ENCODE measurements at places on chromosomes 2 and 18.
A peak's percentile ranks its signal among the peaks of the same experiment; 100 is the strongest.

DNA sequence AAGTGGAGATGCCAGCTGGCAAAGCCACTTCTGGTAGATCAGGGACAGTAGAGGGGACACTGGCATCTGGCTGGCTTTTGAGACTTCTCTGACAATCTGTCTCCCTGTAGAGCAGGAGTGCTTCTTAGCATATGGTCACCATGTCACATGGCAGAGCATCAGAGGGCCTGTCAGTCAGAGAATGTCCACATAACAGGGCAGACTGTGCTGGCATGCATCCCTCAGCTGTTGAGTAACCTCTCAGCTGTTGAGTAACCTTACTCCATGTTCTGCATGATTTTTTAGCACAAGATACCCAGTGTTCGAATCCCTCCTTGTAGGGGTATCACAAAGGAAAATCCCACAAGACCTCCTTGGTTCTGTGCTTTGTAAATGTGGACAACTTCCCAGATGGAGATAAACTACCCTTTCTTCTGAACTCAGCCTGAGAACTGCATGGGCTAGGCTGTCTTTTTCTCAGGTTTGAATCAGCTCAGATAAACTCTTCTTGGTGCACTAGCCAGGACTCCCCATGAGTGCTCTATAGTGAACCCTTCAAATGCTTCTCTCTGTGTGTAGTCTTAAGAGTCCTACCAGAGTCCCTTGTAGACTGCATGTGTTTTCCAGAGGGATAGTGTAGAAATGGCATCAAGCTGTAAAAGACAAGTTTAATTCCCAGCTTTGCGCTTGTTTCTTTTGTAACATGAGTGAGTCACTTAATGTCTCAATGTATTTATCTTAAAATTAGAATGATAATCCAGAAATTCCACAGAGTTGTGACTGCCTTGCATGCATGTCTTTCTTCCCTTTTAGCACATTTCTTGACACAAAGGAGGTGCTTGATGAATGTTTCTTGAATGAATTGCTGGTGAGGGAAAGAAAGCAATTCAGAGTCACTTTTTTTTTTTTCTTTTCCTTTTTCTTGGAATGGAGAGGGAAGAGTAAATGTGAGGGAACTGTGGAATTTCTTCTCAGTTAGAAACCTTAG, 442.3 kb upstream of the HNMT start:
- DNase-seq, result no peak

GRCh38 chr2:223644136-223644535, 42.0 kb upstream of the SCG2 start:
- no peak for DNase-seq

DNA sequence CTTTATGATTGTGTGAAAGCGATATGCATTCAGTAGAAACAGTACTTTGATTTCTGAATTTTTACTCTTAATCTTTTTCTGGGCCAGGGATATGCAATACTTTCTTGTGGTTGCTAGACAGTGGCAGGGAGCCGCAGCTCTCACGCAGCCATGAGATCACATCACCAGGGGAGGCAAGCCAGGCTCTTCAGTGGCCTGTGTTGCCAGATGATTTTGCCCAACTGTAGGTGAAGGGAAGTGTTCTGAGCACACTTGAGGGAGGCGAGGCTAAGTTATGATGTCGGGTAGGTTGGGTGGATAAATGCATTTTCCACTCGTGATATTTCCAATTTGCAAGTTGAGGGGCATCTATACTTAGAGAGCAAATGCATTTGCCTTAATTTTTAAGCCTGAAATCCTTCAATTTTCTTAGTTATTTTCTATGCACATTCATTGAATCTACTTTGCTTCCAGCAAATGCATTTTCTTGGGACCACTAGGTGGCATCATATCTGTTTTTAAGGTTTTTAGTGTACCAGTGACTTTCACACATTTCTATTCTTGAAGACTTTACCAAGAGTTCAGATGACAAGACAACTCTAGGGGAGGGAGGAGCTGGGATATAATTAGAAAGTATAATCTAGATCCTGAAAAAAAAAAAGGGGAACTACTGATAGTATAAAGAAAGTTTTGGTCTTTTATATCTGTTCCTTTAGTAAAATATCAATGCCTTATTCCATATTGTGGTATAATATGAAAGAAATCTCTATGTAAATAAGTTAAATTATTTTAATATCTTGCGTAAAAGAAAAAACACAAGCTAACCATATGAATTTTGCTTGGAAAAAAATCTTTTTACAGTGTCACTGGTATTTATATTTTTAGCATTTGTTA, 643.3 kb downstream of the SOCS6 start:
- DNase-seq, result peak; percentile 27

DNA sequence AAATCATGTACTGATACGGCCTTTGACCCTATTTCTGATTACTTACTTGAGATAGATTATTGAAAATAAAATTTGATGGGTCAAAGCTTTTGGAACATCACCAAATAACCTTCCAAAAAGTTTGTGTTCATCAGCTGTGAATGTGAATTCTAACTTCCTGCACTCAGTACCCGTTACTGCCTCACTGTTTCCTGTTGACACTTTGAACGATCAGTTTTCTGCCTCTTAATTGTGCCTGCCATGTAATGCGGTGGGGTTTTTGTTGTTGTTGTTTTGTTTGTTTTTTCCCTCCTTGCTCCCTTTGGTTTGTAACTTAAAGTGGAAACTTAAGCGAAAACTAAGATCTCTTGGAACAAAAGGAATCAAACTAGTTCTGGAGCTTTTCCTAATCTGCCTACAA, 18.9 kb downstream of the ATG16L1 start:
- DNase-seq, result no peak

DNA sequence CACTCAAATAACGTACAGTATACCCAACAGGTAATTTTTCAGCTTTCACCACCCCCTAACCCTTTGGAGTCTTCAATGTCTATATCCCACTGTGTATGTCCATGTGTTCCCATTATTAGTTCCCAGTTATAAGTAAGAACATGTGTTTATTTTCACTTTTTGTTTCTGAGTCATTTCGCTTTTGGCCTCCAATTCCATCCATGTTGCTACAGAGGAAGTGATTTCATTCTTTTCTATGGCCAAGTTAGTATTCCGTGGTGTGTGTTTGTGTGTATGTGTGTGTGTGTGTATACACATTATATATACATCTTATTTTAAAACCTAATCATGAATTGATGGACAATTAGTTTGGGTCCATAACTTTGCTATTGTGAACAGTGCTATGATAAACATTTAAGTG, 464.4 kb downstream of the CMPK2 start:
- peak; percentile 12 for DNase-seq

GRCh38 chr18:13527730-13528129, 198.6 kb downstream of the FAM210A start:
- no peak for DNase-seq

GRCh38 chr18:79834834-79835233, 37.1 kb downstream of the KCNG2 start:
- DNase-seq, result no peak

GRCh38 chr2:230160112-230160660, 59.6 kb downstream of the SP110 start:
- peak; percentile 44 for DNase-seq

GRCh38 chr2:224163566-224164307, 124.7 kb upstream of the SERPINE2 start:
- DNase-seq, result peak; percentile 27

- DNase-seq, result no peak
These were observed 1.8 kb upstream of the CPO start for GRCh38 chr2:206937555-206937954.

GRCh38 chr2:191171286-191171685, 20.5 kb upstream of the STAT4 start:
- DNase-seq, result no peak

GRCh38 chr2:169714699-169715098, 18.9 kb upstream of the KLHL23 start:
- DNase-seq, result peak; percentile 20

DNA sequence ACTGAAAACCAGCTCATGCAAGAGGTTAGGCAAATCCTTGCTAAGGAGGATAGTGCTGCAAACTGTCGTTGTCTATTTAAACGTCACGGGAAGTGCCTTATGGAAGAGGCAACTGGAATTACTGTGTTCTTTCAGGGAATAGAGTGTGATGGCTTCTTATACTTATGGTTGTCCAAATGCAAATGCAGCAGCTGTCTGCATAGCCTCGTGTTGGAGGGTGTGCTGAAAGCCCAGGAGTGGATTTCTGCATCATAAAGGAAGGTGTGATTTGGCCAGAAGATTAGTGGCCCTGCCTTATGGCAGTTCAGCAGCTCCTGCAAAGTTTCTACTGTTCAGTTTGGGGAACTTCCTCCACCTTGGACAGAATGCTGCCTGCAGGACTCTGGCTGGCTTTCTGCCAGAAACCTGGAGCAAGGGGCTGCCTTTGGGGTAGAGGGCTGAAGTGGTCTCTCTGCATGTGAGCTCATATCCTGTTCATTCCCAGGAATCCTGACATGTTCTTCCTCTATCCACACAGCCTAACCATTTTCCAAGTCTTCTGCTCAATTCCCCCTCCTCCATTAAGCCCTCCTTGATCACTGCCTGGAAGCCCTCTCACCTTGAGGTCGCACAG, 321.2 kb upstream of the CXCR4 start:
- no peak for DNase-seq

- no peak for DNase-seq
These were observed 23.2 kb upstream of the GREB1L start for GRCh38 chr18:21218862-21219261.

DNA sequence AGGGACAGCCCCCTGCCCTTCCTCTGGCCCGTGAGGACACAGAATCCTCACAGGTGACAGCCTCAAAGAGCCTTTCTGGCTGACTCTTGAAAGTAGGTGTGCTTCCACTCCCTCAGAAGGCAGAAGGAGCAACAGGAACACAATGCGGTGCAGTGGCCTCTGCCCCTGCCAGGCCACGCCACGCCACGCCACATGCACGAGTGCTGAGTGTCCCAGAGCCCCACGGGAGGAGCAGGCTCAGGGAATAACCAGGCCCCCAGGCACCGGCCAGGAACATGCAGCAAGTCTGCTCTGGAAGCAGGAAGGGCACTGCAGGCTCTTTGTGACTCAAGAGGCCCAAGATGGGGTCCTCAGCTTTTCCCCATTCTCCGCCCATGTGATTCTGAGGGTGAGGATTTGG, 18.1 kb upstream of the CCDC74B start:
- DNase-seq, result no peak

- no peak for DNase-seq
These were observed 1072.3 kb downstream of the LRP1B start for GRCh38 chr2:141058556-141058955.

- peak; percentile 31 for DNase-seq
These were observed 2.4 kb downstream of the EN1 start for GRCh38 chr2:118845005-118845521.

DNA sequence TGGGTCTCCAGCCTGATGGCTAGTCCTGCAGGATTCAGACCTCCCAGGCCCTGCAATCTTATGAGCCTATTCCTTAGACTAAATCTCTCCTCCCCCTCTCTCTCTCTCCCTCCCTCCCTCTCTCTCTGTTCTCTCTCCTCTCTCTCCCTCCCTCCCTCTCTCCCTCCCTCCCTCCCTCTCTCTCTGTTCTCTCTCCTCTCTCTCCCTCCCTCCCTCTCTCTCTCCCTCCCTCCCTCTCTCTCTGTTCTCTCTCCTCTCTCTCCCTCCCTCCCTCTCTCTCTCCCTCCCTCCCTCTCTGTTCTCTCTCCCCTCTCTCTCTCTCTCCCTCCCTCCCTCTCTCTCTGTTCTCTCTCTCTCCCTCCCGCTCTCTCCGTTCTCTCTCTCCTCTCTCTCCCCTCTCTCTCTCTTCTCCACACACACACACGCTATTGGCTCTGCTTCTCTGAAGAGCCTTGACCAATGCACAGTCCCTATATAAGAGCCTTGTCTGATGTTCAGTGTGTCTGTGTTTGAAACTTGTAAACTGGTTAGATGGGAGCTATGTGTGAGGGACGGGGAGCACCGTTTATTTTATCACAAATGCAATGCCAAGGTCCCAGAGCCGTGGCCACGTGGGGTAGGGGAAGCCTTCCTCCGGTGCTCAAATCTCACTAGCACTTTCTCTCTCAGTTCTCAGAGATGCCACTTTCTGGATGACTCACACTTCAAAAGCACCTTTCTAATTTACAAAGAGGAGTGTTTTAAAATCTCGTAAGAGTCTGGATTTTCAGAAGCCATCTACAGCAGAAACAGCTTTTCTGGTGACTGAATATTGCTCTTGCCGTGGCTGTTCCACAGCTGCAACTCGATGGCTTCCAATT, 9.4 kb upstream of the PRLH start:
- no peak for DNase-seq

DNA sequence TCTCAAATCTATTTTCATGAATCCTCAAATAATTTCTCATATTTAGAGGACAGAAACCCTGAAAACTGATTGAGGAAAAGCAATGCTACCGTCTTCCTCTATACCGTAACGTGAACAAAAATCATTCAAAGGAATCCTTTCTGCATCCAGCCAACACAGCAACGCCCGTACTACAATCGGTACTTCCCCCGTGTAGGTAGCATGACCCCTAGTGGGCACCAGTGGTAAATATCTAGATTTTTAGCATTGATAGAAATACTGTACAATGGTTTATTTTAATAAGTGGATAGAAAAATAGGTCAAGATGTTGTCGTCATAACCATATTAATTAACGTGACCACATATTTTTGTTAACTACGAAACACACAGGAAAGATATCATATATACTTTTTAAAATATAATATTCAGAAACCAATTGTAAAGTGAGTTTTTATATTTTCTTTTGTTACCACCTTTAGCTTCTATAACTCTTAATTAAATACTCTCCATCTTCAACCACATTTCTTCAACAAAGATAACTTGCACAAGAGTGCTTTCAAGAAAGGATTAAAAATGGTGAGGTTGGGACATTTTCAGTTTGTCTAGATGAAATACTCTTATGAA, 194.1 kb downstream of the SS18 start:
- peak; percentile 62 for DNase-seq

- peak; percentile 22 for DNase-seq
These were observed 14.6 kb upstream of the NT5DC4 start for GRCh38 chr2:112706170-112706664.

DNA sequence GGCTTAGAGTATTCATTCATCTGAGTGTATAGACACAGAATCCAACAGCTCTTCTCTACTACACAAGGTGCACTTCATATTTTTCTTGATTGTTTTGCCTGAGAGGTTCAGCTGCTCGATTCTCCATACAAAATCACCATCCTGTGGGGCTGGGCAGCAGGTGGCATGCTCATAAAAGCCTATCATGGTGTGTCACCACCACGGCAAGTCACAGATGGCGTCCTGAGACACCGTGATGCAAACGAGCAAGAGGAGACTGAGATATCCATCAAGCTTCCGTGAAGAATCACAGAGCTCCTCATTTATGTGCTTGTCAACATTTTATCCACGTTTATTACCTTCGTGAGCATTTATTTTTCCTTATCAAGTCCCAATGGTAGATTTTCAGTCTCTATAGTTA, 22.4 kb upstream of the NRP2 start:
- no peak for DNase-seq

- DNase-seq, result no peak
These were observed 149.4 kb upstream of the EPAS1 start for GRCh38 chr2:46147626-46148368.

- peak; percentile 64 for DNase-seq
These were observed 57.6 kb downstream of the SFXN5 start for GRCh38 chr2:73013936-73014335.

- DNase-seq, result no peak
These were observed 8.9 kb downstream of the BOLA3 start for GRCh38 chr2:74138600-74139323.
